Hematopoietic multipotent progenitor cell (in vitro differentiated cells): ENCODE measurements at places on chromosomes 12 and 14.

- DNase-seq: no peak
These were observed 111.2 kb upstream of the NOVA1 start for GRCh38 chr14:26709019-26709418.

DNA sequence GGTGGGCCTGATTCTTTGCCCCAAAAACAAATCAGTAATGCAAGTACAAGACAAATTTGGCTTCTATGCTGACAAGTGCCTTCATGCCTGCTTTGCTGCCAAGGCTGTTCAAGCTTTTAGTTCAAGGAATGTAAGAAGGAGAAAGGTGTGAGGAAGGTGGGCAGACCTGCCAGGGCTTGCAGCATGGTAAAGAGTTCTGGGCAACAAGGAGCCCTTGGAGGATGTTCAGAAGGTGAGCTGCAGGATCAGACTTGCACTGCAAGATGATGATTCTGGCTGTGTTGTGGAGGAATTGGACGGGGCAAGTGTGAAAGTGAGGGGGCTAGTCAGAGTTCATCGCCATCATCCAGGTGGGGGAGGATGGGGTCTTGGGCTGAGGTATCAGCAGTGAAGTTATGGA, 167.9 kb downstream of the NUAK1 start:
- DNase-seq: no peak

DNA sequence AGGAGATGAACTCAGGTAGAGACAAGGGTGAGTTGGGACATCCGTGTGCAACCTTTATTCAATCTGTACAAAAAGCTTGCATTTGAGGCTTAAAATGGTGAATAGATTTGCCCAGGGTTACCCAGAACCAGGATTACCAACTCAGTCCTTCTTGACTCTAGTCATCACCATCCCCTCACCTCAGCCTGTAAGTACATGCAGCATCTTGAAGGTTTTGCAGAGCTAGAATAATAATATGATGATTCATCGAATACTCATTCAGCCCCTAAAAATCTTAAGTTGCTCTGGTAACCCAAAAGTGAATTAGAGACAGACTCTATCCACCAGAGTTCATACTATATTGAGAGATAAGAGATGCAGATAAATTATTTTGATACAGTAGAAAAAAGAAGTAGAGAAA, 90.3 kb downstream of the NKX2-1 start:
- DNase-seq: no peak

GRCh38 chr14:55713486-55713885, 133.5 kb downstream of the KTN1 start:
- no peak for DNase-seq

GRCh38 chr12:16183541-16183940, 93.9 kb downstream of the SLC15A5 start:
- no peak for DNase-seq

DNA sequence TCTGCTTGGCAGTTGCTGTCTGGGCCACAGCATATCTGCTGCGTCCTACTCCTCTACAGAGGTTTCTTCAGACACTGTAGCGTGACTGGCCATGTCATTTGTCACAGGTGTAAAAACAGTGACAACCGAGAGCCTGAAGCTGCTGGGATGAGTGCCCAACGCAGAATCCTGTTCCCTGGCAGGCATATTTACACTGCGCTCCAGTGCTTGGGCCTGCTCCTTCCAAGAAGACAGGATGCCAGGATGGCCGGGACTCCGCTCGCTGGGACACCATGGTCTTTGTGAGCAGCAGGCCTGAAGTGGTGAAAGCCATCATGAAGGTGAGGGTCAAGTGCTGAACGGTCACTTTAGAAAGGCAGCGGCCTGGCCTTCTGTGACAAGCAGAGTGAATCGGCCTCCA, 171.4 kb downstream of the EMP1 start:
- no peak for DNase-seq

- peak; percentile 70 for DNase-seq
These were observed 87.7 kb upstream of the FOXN3 start for GRCh38 chr14:89504602-89505313.

- no peak for DNase-seq
These were observed 247.6 kb downstream of the CHST11 start for GRCh38 chr12:104704224-104704779.

DNA sequence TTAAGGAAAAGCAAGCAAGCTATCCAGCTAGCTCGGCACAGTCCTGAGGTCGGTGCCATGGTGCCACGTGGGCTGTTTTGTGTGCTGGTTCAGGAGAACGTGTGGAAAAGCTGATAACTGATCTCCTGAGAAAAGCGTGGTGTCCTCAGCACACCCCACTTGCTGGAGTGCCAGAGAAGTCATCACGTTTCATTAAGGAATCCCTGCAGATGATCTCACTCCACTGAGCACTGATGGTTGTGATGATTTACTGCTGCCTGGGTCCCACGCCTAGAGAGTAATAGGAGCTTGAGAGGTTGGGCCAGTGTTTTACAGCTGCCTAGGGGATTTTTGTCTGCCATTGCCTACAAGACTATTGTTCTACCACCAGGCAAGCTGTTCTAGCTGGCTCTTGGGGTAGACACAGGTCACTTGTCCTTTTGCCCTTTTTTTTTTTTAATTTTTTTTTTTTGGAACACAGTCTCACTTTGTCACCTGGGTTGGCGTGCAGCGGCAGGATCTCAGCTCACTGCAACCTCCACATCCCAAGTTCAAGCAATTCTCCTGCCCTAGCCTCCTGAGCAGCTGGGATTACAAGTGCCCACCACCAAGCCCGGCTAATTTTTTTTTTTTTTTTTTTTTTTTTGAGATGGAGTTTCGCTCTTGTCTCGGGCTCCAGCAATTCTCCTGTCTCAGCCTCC, 42.3 kb upstream of the EVL start:
- DNase-seq: no peak

DNA sequence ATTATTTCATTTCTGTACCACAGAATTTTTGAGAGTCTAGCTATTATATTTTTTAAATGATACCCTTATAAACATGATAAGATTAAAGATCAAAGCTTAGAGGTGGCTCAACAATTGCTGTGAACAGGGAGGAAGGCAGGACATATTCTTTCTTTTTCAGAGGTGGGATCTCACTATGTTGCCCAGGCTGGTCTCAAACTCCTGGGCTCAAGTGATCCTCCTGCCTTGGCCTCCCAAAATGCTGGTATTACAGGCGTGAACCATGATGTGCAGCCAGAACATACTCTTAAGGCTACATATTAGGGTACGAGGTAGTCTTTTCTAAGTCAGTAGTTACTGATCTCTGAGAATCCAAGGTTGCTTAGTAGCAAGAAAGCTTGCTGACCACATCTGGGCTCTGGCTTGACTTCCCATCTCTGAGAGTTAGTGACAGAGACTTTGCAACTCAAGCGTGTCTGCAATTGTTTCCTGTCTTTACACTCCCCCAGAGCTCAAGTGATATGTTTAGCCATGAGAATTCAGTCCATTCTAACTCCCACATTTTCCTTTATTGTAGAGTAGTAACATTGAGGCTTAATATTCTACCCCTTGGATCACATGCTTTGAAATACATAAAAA, 8.6 kb downstream of the RAB5B start:
- DNase-seq: no peak

DNA sequence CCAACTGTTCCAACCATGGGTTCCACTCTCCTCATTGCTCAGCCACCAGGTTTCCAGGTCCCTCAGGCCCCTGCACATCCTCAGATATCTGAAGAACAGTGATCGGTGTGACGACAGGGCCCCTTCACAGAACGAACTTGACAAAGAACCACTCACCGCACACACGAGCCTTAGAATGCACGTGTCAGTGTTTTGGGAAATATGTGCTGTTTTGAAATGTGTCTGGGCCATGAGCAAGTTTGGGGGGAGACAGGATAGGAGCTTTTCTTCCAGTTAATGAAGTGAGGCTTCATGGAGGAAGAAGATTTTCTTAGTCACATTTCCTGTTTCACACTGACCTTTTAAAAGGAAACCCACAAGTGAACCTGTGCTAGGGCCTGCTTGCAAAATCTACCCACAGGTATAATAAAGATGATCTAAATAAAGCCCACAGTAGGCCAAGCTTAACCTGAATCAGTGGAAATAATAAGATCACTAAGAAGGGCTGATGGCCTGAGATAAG, 58.6 kb downstream of the ZFP36L1 start:
- DNase-seq: no peak

DNA sequence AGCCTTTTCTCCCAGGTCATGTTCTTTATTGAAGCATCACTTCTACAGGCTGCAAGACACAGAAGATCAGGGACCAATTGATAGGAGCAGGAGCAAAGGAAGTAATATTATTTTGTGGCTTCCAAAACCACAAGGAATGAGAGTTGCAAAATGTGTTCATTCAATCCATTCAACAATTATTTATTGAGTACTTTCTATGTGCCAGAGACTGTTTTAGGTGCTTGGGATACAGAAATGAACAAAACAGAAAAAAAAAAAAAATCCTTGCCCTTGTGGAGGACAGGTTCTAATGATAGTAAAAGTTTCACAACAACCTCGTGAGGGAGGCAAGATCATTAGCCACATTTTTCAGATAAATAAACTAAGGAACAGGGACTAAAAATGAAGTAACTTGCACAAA, 20.1 kb upstream of the DACT1 start:
- no peak for DNase-seq

GRCh38 chr14:22220427-22220826, 368.6 kb downstream of the DAD1 start:
- DNase-seq: no peak

DNA sequence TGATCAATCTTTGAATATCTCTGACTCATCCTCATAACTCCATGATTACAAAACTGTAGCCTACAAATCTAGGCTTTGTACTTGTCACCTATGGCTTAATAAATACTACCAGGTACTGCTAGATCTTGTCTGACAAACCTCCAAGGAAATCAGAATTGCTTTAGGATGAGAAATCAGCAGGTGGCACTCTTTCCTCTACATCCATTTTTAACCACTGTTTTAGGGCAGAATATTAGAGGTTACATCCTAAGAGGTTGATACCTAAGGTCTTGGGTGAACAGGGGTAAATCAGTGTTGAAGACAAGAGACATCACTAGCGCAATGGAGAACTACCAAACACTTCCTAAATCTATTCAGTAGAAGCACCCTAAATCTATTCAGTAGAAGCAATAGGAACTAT, 63.1 kb upstream of the SOX5 start:
- DNase-seq: peak; percentile 13

DNA sequence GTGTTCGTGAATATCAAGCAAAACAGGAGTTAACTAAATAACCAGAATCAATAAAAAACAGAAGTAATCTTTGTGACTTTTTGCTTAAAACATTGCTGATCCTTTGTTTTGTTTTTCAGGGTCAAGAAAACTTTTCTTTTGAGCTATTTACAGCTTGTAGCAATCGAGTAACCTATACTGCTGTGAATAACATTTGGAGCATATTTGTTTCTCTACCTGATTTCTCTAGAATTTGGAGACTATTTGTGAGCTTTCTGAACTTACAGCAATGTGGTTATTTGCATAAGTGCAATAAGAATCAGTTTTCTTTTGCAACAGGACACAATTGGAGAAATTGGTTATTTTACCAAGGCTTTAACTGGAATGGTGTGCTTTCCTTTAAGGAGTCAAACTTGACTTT, 7.3 kb upstream of the ETNK1 start:
- no peak for DNase-seq

DNA sequence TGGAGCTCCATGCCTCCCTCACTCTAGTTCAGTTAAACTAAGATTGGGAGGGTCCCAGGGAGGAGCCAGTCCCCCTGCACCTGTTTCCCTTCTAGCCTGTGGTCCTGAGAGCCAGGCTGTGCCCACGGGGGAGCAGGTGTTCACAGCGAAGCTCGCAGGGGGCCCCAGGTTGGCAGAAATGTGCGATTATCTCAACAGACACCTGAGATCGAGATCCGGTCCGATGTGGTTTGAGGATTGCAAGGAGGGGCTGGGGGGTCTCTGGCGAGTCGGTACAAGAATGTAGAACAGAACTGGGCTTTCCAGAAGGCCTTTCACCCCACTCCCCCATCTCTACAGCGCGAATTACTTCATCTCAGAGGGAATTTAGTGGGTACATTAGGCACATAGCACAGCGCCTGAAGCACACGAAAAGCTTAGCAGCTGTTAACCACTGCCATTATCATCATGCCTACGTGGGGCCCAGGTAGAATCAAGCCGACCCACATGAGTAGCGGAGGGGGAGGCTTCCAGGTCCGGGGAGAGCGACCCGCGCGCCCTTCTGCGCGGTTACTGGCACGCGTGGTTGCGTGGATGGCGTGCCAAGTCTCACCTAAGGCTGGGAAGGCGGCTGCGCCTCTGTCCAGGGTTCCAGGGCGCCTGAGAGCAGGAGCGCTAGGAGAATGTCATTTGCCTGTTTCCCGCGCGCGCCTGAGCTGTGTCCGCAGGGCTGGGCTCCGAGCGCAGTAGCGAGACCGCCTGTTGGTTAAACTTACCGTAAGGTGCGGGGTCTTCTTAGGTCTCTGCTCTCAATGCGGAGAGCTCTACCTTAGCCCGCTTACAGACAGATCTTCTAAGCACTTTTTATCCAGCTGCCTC, 1539.5 kb upstream of the TMEM132C start:
- DNase-seq: no peak
